HuH-7.5 (cell line): ENCODE measurements at places on chromosomes 7 and 10.
A peak's percentile ranks its signal among the peaks of the same experiment; 100 is the strongest.

DNA sequence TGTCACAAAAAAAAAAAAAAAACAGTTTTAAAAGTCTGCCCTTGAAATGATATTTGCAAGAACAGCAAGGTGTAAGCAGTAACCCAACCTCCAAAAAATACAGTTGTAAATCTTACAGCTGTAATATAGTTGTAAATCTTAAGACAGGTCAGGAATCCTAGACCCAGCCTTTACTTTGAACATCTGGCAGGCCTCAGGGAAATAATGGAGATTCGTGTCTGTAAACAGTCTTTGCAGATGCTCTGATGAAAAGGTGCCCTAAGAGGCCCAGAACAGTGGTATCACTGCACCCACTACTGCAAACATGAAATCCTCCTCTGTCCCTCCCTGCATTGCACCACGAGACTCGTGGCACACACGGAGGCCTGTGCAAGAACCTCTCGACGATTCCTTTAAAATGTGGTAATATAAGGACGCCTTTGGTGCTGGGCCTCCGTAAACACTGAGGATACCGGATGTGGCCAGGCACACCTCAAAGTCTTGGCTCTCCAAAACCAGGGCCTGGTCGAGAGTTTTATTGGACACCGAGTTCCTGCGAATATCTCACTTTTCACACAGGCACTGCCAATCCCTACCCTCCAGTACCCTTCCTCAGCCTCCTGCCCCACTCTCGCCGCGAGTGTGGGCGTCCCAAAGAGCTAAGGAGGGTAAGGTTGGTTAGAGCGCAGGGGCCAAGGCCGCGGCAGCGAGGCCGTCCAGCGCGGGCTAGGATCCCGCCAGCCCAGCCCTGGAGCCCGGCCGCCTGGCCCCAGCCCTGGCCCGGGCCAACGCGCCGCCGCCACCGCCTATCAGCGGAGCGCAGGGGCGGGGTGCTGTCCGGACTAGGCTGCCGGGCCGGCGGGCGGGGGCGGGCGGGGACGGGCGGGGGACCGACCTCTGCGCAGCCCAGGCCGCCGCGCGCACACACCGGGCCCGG lies at the start of gene REEP3:
Gene REEP3 (plus strand): TSS at position 902 of the 916 bp plus-strand sequence. CDS start 145 bp downstream, outside the sequence.
- peak; percentile 53 for DNase-seq

DNA sequence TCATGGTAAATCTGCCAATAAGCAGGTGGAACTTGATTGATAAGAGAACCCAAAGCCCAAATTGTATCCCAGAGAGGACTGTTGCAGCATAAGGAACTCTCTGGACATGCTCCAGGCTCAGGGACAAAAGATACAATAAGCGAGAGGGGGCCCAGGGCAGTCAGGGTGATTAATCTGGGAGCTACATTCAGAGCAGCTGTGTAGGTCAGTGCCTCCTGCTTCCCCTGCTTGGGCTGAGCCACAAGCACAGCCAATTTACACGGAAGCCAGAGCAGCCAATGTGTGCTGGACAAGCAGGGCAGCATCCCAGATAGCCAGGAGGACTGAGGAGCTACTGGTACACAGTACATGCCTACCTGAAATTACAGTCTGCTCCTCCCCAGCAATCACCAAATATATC lies 24.2 kb downstream of the MYPN start:
- no peak for DNase-seq

DNA sequence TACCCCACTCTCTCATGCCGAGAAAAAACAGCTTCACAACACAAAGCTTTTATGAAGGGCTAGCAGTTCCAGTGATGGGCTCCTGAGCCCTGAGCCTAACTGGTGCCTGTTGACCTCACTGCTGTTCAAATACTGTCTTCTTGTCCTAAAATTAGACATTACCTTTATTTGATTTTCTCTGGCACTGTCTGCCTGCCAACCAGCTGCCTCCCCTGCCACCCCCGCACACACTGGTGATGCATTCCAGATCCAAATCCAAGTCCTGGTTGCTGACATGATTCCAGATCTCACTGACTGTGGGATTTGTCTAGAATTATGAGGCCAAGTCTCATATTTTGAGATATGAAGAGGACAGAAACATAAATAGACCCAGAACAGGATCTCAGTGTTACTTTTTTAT lies 816.2 kb downstream of the NRG3 start:
- no peak for DNase-seq

DNA sequence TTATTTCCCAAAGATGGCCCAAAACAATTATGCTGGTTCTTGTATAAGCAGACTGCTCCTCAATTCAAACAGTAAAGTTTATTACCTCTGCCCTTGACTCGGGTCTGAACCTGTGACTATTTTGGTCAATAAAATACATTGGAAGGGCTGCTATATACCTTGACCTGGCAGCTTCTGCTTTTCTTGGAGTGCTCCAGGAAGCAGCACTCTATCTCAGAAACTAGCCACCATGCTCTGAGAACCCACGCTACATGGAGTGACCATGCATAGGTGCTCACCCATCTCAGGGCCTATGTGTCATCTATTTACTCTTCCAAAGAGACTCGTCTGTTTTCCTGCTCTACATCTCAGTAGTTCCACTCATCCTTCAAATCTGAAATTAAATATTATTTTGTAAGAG lies 299.9 kb downstream of the AHR start:
- no peak for DNase-seq

GRCh38 chr7:116241291-116241690 lies 31.0 kb downstream of the TES start:
- no peak for DNase-seq

DNA sequence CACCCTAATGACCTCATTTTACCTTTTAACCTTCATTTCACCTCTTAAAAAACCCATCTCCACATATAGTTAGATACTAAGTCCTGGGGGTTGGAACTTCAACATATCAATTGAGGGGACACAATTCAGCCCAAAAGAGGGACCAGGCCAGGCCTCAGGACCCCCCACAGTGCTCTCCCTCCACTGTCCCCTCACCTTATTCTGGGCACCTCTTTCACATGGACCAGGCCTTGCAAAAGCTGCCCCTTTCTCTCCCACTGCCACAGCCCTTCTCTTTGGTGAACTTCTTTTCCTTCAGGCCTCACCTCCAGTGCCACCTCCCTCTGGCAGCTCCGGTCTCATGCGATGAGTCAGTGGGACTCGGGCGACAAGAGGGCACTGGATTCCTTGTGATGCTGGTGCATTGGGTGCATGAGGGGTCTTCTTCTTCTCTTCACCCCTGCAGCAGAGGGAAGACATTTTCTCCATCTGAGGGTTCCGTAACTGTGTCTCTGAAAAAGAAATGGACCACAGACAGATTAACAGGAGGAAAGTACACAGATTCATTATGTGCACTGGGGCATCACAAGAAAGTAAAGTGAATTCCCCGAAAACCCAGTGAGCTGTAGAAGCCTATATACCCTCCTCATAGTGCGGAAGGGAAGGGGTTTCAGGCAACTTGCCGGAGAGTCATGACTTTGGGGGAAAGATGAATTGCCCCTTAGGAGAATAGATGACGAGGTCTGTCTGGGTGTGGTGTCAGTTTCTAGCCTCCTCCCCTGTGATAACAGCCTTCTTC lies 288.7 kb upstream of the IGFBP3 start:
- no peak for DNase-seq

DNA sequence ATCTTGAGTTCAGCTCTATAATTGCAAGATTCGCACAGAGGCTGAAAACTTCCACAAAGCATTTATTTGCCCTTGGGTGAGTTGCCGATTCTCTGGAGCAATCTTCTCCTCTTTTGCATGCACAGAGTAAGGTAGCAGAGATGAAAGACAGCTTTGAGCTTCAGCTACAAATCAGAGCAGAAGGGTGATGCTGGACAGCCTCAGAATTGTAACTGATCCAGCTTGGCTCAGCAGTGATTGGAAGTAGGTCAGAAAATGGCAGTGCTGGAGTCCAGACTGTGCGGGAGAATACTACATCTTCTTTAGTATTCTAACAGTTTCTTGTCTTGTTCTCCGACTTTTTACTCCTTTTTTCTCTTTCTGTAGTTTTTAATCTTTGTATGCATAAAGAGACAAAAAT lies 55.4 kb upstream of the CDC14C start:
- DNase-seq = no peak

- DNase-seq = no peak
These were observed 665 bp downstream of the INSYN2A start for GRCh38 chr10:127195571-127196281.

DNA sequence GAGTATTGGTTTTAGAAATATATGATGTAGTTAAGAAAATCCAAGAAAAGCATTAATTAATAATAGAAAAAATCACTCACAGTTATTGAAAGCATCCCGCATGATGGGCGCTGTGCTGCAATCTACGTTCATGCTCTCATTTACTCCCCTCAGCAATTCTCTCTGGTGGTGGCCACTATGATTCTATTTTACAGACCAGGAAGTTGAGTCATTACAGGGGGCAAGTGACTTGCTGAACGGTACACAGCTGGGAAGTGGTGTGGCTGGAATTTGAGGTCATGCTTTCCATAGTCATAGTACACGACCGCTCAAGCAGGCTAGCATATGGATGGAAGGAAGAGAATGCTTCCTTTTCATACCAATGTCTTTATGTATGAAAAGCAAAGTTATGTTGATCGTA lies 117.4 kb downstream of the TES start:
- DNase-seq = no peak

GRCh38 chr7:73526896-73527821 lies 5.1 kb upstream of the BAZ1B start:
- no peak for DNase-seq

DNA sequence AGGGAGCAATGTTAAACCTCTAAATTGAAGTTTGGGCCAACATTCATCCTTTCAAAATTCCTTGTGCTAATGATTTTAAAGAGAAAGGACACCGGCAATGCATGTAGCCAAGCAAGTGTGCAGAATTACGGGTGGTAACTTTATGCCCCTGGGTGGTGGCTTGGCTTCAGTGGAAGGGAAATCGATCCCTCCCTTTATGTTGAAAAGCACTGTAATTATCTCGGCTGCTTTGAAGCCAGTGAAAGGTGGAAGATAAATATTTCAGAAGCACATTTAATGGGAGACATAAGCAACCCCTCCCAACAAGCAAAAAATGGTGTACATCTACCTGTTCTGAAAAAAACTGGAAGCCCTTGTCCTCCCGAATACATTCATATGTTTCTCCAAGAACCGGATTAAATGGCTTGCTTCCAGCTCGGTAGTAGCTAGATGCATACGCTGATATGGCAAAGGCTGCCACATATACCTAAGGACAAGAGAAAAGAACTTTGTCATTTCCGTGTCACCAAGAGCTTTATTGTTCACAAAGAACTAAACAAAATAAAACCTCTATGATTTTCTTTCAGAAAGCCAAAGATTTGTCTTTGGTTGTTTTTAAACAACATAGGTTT lies 73.3 kb upstream of the GSDME start:
- no peak for DNase-seq

GRCh38 chr7:14688208-14688607 lies 214.3 kb downstream of the DGKB start:
- no peak for DNase-seq

DNA sequence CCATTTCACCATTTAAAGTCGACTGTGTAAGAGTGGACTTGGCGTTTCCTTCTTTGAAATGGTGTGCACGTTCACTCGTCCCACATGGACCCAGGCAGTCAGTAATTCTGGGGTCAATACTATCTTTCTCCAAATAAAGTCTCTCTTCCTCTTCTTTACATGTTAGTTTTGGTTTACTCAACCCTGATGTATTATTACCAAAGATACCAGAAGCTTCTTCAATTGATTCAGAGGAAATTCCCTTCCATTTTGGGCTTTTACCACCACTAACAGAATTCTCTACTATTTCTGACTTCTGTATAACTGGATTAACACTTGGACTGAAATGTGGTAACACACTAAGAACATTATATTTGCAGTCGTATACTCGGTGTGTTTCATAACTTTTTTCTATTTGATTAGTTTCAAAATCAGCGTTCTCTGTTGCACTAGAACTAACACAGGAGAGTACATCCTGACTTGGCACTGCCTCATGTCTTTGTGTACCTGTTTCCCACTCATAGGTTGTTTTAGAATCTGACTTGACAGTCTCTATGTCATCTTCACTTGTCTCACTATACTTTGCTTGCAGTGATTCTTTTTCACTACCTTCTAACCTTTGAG lies 60.8 kb downstream of the LARP4B start:
- no peak for DNase-seq
